ENCODE measurements at places on chromosomes 6 and 20.

DNA sequence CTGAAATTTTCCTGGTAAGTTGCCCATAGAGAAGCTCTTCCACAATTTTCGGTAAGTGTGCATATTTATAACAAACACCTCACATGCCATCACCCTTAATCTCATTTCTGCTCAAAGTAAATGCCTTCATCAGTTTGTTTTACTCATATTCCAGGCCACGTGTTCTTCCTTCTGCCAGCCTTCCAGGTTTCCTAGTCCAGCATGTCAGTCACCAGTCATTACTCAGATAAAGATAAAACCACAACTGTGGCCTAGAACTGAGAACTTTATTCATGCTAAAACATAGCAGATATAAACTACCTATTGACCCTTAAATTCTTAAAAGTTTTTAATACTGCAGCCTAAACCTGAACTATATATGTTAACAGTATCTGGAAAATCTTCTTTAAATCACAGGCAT lies 149.5 kb upstream of the SLC22A16 start:
- DNase-seq: no peak

DNA sequence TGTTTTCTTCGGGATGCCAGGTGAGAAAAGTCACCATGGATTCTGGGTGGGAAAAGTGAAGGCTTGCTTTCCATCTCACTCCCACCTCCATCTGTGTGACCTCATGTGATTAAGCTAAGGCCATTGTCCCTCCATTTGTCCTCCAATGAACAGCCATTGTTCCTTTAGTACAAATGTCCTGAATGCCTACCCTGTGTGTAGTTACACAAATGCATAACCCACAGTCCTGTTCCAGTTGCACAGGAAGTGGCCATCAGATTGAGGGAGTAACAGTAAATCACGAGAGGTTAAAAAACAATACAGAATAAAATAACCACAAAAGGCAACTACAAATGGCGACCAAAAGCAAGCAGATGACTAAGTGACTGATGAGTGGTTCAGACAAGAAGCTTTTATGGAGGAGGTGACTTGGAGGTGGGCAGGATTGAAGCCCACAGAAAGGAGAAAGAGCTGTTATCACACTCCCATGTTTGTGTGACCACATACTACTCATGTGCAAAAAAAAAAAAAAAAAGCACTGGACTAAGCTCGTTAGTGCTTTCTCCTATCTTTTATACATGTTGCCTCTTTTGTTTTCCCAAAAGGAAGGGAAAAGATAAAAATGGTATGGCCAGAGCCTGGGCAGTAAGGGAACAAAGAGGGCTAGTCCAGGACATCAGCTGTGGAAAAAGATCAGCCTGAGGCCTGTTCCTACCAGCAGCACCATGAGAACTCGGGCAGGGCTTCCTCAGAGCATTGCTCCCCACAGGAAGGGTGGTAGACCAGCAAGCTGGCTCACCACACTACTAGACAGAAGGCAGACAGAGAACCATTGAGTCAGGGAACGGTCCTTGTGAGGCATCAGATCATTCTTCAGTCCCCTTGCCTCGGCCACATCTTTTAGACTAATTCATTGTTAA lies 111.0 kb downstream of the TFAP2A start:
- DNase-seq: no peak

- peak; percentile 19 for DNase-seq
Observed at GRCh38 chr20:58389324-58389967, 417 bp downstream of the VAPB start.

DNA sequence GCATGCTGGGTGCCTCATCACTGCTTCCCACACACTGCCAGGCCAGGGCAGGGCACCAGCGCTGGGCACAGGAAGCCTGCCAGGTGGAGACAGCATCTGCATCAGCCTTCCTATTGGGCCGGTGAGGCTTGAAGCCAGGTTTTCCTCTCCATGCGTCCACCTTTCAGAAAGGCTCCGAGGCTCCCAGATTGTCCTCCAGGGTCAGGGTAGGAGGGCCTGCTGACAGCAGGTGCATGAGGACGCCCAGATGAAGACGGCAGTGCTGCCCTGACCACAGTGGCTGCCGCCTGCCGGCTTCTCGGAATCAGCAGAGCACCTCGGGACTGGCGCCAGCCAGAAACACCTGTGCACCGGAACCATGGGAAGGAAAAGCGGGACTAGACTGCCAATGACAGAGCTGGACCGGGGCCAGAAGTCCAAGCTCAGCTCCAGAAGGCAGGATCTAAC lies 170.5 kb upstream of the CST7 start:
- DNase-seq: no peak

- no peak for DNase-seq
Observed at GRCh38 chr20:60365064-60365666, 406.9 kb downstream of the CDH26 start.

Measured in T-cell (primary cell).